Epithelial cell of proximal tubule (primary cell): ENCODE measurements at places on chromosomes 2 and 18.

DNA sequence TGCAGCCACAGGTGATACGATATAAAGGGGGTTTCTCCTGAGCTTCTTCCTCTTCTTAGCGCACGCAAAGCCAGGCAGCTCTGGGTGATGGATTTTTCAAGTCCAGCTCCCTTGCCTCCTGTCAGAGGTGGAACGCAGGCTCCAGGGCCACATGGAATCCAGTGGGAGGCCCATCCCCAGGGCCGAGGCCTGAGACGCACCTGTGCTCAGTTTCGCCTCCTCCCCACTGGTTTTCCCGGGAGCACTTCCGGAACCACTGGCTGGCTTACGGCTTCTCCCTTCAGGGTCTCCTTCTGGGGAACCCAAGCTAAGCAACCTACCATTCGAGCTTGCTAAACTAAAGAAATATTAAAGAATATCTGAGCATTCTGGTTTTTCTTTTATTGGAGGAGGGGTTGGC, 63.6 kb downstream of the TRAPPC12 start:
- DNase-seq = no peak

- DNase-seq = no peak
Observed at GRCh38 chr2:98277162-98277859, 68.9 kb upstream of the CNGA3 start.

- no peak for DNase-seq
Observed at GRCh38 chr2:160087854-160088745, 25.7 kb upstream of the PLA2R1 start.

GRCh38 chr18:13726972-13727331, 479 bp downstream of the RNMT start:
- no peak for DNase-seq

DNA sequence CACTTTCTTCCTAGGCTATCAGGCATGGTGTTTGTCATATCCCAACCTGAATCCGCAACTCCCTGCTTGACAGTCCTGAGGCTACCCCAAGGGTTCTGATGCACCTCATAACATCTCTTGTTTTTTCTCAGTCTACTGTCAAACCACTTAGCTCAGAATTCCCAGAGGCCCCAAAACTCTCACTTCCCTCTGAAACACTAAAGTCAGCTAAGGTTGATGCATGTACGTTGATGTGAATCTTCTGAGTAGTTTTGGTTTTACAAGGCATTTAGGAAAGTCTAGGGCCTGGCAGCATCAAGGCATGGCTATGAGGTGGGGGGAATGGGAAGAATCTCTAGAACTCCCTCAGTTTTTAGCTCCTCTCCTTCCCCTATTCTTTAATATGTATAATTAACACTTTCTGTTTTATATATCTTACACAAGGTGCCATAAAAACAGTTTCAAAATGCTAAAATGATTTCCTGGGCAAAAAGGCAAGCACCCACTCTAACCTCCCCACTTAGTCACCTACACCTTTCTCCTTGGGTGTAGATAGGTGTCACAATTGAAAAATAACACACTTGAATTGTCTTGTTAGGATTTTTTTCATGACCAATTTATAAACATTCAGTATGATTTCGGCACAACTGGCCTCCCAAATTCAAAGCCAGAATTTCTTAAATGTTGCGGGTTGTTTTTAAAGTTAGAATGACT, 71.4 kb upstream of the TANK start:
- DNase-seq = no peak

GRCh38 chr18:13525381-13526029, 200.9 kb downstream of the FAM210A start:
- DNase-seq = no peak

DNA sequence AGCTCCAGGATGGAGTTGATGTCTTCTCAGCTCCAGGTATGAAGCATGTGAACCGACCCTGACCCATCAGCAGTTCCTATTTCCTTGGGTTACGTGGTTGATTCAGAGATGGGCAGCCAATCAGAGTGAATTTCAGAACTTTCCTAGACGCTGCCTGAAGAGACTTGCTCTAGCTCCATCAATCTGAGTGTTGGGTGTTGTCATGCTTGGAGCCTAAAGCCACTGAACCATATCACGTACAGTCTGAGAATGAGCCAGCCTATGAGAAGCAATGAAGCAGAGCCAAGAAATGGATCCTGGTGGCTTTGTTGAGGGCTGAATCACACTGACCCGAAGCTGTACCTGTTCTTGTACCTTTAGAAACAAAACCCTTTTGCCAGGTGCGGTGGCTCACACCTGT, 19.6 kb upstream of the KLF7 start:
- DNase-seq = no peak

DNA sequence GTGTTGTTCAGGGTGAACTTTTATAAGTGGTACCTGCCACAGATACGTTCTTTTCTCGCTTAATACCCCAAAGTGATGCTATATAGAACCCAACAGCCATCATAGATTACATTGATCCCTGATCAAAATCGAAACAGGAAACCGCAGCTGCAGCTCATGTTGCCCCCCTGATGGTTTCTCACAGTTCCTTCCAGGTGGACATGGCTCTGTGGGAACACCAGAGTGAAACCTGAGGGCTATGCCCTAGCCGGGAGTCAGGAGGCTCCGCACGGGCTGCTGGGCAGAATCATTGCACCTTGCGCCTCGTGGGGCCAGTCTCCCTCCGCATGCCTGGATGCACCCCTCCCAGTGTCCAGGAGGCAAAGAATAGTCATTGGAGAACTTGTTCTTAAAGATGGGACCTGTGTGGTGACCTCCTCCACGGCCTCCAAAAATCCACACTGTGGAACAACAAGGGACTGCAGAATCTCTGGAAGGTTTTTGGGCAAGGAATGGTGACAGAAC, 61.8 kb downstream of the CRACDL start:
- no peak for DNase-seq

GRCh38 chr2:133411857-133412256, 156.4 kb downstream of the NCKAP5 start:
- DNase-seq = no peak

- DNase-seq = no peak
Observed at GRCh38 chr2:224586127-224586695, 1.0 kb upstream of the CUL3 start.

GRCh38 chr2:200845194-200845593, 19.3 kb downstream of the CLK1 start:
- no peak for DNase-seq

DNA sequence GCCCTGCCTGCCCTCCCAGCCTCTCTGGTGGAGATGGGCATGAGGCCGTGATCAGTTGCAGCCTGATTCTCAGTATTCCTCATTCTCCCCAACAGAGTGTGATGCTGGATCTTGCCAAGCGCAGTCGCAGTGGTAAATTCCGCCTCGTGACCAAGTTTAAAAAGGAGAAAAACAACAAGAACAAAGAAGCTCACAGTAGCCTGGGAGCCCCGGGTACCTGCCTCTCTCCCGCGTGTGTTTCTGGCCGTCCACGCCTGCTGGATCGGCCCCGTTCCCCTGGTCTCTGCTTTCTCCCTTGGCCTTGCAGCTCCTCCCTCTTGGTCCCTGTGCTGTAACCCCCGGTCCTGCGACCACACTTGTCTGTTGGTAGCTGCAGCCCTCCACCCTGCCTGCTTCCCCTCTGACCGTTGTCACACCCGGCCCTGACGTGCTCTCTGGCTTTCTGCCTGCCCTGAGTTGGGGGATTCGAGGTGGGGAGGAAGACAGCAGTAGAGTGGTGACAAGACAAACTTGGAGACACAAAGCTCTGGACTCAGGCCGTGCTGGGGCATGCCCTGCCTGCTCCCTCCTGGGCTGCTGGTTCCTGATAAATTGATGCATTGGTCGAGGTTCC, 99.5 kb downstream of the USP40 start:
- DNase-seq = no peak

GRCh38 chr18:8439055-8439454, 170.2 kb upstream of the RAB12 start:
- no peak for DNase-seq

DNA sequence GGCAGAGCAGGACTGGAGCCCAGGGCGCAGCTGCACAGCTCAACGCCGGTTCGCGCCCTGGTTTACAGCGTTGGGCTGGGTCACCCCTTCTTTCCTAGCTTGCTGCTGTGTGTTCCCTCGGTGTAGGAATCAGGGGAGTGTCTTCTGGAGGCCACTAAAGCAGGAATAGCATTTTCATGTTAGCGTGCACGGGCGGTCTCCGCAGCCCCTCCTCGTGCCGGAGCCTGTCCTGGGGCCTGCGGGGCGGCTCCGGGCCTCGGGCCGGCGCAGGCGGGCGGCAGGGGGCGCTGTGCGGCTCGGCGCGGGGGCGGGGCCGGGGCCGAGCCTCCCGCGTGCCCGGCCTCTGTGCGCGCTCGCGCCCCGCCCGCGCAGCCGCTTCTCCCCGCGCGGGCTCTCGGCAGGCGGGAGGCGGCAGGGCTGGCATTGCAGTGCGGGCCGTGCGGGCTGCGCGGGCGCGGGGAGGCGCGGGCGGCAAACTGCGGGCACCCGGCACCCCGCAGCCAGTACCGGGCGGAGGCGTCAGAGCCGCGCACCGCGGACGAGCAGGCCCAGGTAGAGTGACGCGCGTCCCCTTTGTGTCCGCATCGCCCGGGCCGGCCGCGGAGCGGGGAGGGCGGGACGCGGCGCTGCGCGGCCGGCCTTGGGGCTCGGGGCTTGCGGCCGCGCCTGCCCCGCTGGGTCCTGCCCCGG, at the start of gene RNF144A:
Gene RNF144A (plus strand): TSS at position 342 of the 690 bp plus-strand sequence. CDS start 79,515 bp downstream, outside the sequence.
- no peak for DNase-seq

GRCh38 chr18:11500153-11501122, 109.0 kb upstream of the SLC35G4 start:
- peak; percentile 91 for DNase-seq

GRCh38 chr2:229870903-229871656, 50.7 kb downstream of the TRIP12 start:
- DNase-seq = no peak

- no peak for DNase-seq
Observed at GRCh38 chr2:152920846-152921245, 202.4 kb downstream of the ARL6IP6 start.

DNA sequence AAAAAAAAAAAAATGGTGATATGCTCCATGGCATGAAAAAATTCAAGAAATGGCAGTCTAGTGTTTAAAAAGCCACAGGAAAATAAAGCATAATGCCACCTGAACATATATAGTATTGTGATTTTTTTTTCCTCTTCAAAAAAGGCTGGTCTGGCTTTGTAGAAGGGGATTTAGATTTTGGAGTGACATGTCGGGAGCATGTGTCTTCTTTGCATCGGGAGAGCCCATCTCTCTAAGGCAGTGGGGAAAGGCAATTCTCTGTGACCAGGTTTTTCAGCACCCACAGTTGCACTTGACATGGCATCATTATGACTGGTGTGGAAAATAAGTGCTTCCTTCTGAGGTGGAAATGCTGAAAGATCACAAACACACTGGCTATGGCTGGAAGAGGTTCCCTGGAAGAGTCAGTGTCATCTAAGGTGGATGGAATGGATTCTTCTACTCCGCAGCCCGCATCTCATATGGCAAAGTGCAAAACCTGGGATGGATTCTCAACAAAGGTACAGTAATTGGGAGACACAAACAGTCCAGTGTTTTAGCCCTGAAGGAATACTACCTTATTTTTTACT, 172.5 kb downstream of the AGAP1 start:
- no peak for DNase-seq

DNA sequence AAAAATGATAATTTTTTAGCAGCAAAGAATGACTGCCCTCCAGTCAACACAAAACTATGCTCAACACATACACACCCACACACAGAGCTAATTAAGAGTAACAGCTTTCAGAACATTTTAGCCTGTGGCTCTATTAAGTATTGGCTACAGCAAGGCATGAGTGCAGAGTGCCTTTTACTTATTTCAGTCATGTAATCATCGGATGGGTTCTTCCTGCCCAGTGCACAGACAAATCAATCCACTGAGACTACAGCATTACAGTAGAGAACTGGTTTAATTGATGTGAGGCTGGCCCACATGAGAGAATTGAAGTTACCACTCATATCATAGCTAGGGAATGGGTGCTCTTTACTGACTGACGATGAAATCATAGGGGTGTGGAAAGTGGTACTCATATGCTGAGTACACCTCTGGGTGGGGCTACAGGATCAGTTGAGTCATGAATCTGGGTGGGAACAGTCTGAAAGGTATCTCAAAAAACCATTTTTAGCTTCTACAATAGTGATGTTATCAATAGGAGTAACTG, 241.0 kb downstream of the FSIP2 start:
- no peak for DNase-seq

- no peak for DNase-seq
Observed at GRCh38 chr2:57139179-57139578, 907.4 kb upstream of the VRK2 start.

DNA sequence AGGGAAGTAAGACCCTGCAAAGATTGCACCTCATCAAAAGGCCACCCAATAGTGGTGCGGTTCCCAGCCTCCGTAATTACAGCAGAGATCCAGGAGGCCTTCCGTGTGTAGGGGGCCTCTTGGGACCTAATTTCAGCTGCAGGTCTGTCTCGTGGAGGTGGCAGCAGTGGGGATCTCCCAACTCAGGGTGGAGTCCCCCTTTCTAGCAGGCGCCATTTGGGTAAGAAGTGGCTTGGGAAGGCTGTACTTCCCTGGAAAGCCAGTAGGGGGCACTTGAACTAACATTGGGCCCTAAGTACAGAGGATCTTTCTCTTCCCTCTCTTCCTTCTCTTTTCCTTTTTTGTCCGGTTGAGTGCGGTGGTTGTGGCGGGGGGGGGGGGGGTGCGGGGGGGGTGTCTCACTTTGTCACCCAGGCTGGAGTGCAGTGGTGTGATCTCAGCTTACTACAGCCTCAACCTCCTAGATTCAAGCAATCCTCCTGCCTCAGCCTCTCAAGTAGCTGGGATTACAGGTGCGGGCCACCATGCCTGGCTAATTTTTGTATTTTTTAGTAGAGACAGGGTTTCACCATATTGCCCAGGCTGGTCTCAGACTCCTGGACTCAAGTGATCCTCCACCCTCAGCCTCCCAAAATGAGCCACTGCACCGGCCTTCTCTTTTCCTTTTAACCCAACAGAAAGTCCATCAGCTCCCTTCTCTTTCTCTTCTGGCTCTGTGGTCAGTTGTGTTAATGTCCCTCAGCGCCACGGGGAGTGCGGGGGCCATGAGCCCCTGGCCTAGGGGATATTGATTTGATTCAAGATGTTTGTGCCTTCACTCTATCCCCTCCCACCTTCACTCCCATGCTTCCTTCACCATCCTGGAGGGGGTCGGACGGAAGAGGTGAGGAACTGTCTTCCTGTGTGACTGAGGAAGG, 32.0 kb downstream of the CENPO start:
- no peak for DNase-seq

DNA sequence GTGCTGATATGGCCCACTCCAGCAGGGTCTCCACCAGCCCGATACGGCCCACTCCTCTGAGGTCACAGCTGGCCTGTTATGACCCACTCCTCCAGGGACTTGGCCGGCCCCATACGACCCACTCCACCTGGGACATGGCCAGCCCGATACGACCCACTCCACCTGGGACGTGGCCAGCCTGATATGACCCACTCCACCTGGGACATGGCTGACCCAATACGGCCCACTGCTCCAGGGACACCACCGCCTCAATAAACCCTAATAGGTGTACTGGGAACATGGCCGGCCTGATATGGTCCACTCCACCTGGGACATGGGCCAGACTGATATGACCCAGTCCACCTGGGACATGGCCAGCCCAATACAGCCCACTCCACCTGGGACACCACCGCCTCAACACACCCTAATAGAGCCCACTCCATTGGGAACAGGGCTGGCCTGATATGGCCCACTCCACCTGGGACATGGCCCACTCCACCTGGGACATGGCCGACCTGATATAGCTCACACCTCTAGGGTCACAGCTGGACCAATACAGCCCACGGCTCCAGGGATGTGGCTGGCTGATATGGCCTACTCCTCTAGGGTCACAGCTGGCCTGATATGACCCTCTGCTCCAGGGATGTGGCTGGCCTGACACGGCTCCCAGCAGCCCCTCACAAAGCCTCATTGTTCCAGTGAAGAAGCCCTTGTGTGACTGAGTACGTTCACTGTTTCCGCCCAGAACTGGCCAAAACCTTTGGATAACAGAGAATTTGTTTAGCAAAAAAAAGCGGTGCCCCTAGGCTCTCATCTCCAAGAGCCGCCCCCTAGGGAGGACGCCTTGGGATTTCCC, 245.6 kb downstream of the HDAC4 start:
- no peak for DNase-seq
